ENCODE measurements at places on chromosomes 1 and 21.

DNA sequence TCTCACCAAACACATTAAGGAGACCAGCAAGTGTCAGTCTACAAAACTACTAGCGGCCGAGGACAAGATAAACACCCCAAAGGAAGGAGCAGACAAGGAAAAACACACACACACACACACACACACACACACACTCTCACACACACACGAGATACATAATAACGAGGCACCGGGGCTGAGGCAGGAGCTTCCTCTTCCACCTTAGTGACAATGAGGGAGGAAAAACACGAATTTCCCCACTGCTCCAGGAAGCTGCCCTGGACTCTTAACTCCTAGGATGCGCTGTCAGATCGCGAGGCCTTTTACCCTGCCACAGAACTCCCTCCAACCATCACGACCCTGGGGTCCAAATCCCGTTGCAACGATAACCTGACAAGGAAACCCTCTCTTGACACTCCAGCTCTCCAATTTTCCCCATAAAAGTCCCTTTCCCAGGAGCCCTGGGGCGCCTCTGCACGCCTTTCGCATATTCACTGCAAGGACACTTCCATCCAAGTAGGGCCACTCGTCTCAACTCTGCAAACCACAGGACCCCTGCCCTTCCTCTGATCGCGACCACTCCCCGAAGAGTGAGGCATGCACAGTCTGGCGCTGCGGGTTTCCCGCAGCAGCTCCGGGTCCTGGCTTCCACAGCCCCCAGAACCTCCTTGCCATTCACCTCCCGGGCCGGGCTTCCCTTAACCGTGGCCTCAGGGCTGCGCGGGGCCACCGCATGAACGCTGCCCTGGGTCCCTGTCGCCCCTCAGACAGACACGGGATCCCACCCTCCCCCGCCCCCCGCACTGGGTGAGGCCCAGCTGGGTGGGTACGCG, 581 bp downstream of the ETV3 start:
- DNase-seq = no peak

- no peak for DNase-seq
These were observed 3.1 kb upstream of the FCGR2A start for GRCh38 chr1:161502181-161502580.

- DNase-seq = no peak
These were observed 24.6 kb upstream of the SPAG17 start for GRCh38 chr1:118209648-118210047.

DNA sequence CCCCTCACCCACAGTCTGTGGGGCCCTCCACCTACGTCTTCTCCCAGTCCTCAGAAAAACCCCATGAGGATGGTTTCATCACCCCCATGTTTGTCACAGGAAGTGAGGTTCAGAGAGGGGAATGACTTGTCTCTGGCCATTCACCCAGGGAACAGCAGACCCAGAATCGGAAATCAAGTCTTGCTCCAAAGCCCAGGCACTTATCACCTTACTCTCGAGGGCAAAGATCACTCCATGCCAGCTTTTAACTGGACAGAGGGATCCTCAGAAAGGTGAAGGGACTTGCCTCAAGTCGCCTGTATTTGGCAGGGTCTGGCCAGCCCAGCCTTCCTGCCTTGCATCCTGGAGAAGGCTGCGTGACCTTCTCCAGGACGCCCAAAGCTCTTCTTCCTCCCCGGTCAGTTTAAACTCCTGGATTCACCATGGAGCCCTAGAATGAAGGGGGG, 57.9 kb upstream of the SSBP3 start:
- DNase-seq = no peak
